ENCODE measurements at places on chromosomes 16 and 17. TPM values are rescaled to one million over a fixed set of nuclear protein-coding genes. Genes with fewer than 3 reads are reported as not detected.

- no peaks in the 10 kb centered on the region for H3K27me3 ChIP-seq
- no peak overlapping the region for H3K4me3 ChIP-seq
- DNase-seq, result peak; percentile 71
- no peaks in the 10 kb centered on the region for H3K36me3 ChIP-seq
- no peaks in the 10 kb centered on the region for H3K4me1 ChIP-seq
These were observed 2.8 kb downstream of the GRB7 start for GRCh38 chr17:39740357-39741111.

DNA sequence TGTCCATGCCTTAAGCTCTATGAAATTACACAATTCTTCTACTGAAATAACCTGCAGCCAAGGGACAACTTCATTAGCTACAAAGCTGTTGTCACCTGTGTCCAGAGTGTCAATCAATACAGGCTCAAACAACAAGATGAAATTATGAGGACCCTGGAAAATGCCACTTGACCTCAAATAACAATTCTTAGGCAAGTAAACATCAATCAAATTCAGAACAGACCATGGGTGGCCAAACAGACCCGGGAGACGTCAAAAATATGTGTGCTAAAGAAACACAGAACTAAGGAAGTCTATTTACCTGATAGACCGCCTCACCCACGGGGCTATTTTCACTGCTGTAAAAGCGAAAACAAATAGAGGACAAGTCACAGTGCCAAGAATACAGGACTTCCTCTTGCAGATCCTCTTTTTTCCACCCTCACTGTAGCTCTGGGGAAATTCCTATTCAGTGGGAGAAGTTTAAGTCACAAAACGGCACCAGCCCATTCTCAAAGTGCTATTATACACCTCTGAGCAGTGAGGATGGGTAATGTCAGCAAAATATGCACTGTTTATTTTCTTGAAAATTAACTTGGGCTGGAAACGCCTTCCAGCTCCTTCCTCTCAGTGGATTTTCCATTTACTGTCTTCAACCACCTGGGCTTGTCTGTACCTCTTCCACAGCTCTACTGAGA lies 2.7 kb downstream of the LITAF start:
- H3K27ac ChIP-seq, result no peak overlapping the region
- H3K36me3 ChIP-seq, result no peaks in the 10 kb centered on the region
- no peaks in the 10 kb centered on the region for H3K27me3 ChIP-seq

Gene LITAFD
- total RNA-seq, result not detected

Gene NUPR1
- 85.3 TPM for total RNA-seq

Gene SNAI3
- 0.27 TPM for total RNA-seq

Measured in aorta (tissue), 5 donors.